ENCODE measurements at places on chromosomes 13 and 19.

GRCh38 chr13:99041337-99041736 is 63.5 kb upstream of the DOCK9 start:
- no peak for DNase-seq

DNA sequence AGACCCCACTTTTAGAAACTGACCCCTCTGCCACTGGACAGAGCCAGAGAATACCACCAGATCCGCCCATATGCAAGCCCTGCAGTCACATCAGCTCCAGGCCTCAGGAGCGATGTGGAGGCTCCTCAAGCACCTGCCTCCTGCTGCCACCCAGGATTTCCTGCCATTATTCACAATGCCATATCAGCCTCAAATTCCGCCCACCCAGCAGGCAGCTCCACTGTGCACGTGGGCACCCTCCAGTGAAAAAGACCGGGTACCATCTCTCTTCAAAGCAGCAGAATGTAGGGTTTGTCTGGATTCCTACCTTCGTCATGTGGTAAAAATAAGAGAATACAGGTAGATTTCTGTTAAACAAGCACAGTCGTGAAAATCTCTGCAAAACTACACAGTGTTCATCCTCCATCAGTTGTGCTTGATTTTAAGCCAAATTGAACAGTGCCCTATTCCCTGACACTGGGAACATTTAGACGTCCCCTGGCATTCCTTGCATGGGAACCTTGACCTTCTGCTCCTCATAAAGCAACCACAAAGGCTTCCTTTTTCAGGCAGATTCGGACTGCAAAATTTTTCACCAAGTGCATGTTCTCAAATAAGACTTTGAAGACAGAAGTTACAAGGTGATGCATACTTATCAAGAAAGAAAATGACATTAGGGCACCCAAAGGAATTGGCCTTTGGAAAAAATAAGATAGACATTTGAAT is 56.4 kb downstream of the FAM124A start:
- DNase-seq: no peak

DNA sequence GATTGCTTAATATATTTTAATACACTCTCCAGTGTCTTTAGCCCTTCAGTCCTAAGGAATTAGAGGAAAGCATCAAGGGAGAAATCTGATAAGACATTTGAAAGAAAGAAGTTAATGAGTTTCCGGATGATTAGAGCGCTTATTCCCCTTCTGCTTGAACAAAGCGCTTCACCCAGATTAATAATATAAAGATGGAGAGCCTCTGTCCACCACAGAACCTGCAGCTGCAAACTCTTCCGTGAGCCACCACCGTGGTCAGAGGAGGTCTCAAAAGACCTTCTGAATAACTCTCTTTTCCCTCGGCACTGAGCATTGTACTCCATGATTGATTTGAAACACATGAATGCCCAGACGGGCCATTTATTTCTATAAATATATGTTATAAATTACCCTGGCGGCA is 14.2 kb upstream of the TUBGCP3 start:
- no peak for DNase-seq

DNA sequence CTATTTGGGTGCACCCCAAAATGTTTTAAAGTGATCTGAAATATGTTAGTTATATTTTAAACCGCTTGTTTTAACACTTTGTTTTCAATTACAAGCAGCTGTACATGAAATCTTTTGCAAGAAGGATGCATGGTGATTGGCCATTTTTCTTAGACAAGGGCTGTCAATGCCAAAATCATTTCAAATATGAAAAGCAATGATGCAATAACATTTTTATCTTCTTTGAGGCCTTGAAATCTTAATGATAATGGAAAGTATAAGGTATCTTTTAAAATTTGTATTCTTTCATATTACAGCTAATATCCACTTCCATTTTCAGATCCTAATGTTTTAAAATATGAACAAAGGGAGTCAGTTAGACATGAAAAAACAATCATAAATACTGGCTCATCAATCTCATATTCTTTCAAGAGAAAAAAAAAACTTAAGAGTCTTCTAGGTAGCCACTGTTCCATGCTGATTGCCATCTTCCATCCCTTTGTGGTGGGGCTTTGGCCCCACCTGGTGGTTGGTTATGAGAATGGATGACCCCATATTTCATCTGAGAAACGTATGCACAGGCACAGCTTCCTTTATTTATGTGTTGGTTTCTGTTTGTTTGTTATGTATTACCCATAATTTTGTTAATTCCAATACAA is 330.3 kb upstream of the MIR17HG start:
- DNase-seq: no peak

DNA sequence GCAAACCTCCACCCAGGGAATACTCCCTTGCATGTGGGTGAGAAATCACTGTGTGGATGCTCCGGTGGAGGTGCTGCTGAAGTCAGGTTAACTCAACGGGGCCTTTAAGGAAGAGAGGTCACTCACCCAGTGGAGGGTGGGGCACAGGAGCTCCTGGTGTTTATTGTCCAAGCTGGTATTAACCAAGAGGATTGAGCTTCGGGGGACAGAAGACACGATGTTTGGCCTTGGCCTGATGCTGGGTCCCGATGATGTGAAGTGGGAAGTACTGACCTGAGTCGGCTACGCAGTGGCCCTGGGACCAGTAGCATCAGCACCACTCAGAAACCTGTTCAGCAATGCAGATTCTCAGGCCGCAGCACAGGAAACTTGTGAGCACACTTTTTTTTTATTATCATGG is 85.7 kb upstream of the WASF3 start:
- no peak for DNase-seq

DNA sequence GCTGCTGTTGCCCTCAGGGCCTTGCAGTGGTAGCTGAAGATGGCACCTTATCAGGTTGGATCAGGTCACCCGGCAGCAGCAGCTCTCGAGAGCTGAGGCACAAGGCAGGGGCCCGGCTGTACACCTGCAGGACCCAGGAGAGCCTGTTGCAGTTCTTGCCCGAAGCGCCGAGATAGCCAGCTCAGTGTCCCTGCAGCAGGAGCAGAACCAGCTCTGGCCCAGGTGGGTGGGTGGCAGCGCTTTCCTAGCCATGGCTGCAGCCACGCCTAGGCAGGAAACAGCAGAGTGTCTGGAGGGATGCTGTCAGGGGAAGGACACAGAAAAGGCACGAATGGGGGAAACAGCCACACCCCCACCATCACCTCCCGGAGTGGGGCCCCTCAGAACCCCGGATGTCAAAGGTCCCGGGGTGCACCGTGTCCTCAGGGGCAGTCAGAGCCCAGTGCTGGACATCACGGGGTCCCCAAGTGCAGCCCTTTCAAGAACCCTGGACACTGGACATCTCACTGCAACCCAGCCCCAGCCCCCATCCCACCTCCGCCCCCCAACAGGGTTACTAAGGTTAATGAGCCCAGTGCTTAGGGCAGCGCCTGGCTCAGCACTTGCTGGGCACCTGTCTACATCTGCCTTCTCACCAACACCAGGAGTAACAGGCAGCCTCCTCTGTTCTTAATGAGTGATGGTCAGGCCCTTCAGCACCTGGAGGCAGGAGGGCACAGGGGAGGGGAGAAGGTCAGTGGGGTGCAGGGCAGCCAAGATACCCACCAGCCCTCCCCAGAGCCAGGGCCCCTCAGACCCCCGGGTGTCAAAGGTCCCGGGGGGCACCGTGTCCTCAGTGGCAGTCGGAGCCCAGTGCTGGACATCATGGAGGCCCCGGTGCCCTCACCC is 8.7 kb downstream of the ACP4 start:
- DNase-seq: no peak

- no peak for DNase-seq
Observed at GRCh38 chr13:48624016-48624415, 29.7 kb upstream of the CYSLTR2 start.

DNA sequence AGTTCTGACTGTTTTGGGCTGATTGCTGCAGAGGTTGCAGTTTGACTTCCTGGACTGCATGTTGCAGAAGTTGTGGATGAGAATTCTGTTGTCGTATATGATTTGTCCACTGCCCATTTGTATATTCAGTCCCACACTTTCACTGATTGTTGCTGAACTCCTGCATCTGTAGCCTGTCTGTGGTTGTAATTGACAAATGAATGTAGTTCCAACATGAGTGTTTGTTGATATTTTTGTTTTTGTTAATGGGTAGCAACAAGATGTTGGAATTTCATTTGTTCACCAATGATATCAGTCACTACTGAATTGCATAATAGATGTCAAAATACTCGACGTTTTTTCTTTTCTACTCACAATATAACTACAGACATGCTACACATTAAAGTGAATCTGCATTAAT is 533.9 kb downstream of the DCT start:
- DNase-seq: no peak

GRCh38 chr13:26422036-26422435 is 135.4 kb upstream of the WASF3 start:
- DNase-seq: no peak

- DNase-seq: no peak
Observed at GRCh38 chr13:113053376-113053775, 52.2 kb upstream of the F7 start.

GRCh38 chr19:19602136-19602712 is 16.3 kb downstream of the PBX4 start:
- peak; percentile 62 for DNase-seq

- no peak for DNase-seq
Observed at GRCh38 chr19:1763648-1764639, 10.6 kb downstream of the ONECUT3 start.

- no peak for DNase-seq
Observed at GRCh38 chr13:99983499-99984401, 2.2 kb downstream of the ZIC2 start.

DNA sequence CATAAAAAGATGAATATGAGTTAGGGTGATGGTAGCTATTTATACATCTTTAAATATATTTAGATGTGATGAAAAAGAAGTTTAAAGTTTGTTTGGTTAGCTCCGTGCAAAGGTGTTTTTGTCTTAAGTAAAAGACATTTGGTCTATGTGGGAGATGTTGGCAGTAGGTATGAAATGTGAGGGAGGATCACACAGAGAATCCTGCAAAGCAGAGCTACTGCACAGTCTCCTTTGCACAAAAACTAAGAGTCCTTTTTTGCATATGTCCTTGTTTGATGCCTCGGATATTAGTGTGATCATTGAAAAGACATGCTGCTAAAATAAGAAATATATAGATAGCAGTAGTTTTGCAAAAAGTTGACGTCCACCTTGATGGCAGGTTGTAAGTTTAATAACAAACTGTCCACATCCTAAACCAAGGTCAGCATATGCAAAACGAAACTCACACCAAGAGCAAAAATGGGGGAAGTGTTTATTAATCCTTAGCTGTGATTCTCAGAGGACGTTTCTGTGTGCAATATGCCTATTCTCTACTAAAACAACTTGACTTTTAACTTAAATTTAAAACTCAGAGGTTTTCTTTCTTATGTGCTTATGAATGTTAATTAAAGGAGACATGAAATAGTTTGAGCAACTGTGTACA is 870.1 kb downstream of the PCDH9 start:
- no peak for DNase-seq

DNA sequence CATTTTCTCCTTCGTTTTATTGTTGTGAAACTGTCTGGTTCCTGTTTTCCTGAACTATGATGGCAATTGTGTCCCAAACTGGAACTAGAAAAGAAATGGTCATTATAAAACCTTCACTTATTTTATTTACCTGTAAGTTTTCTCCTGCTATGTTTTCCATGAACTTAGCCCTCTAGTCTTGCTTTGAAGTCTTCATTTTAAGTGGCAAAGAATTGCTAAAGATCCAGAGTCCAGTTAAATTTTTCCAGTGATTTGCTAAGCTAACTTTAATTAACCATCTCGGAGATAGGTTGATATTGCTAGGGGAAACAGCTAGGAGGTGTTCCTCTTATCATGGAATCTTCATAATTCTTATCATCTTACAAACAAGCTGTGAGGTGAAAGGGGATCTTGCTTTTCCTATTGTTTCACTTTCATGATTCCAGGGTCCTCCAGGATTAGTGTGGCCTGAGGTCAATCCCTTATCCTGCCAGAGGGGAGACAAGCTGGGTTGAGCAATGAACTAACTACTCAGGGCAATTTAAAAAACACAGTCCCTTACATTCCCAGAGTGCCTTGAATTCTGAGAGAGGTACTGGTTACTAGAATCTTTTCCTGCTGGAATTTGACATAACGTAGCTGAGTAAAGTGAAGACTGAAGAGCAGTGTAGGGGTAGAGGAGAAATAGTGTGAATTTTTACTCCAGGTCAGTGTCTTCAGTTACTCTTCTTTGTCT is 112.5 kb downstream of the ESD start:
- no peak for DNase-seq

DNA sequence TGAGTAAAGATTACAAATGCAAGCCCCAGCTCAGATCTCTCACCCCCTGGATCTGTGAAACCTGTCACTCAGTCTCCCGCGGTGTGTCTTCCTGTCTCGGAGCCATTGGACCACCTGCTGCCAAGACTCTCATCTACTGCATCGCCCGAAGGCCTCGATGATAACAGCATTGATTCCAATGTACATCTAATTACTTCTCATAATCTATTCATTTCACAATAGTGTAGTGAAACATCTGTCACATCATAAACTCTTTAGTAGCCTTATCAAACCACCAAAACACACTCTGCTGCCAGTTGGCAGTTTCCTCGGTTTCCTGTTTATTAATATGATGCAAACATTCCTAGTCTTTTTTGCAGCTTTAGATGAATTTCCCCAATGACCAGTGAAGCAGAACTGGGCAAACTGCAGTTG is 220.3 kb downstream of the POU4F1 start:
- DNase-seq: no peak

GRCh38 chr13:37385956-37386670 is 212.5 kb downstream of the POSTN start:
- no peak for DNase-seq

- no peak for DNase-seq
Observed at GRCh38 chr13:102617697-102618350, 21.0 kb downstream of the TPP2 start.

GRCh38 chr13:20175907-20176652 is 15.2 kb upstream of the GJA3 start:
- no peak for DNase-seq

DNA sequence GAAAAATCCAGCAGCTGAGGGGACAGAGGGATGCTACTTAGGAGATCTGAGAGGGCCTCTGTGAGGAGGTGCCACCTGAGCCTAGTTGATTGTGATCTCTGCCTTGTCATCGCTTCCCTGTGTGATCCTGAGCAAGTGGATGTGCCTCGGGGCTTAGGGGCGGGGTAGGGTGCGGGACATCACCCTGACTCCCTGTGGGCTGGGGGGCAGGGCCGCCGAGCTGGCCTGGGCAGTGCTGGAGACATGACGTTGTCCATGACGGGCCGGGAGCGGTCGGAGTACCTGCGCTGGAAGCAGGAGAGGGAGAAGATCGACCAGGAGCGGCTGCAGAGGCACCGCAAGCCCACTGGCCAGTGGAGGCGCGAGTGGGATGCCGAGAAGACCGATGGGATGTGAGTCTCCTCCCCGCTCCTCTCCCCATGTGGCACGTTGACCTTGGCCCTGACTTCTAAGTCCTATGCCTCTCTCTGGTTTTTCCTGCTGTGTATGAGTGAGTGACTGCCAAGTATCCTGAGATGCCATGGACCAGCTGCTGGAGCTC is 8.2 kb upstream of the INAFM1 start:
- DNase-seq: no peak

- DNase-seq: peak; percentile 58
Observed at GRCh38 chr19:45476304-45476703, 8.5 kb downstream of the FOSB start.

DNA sequence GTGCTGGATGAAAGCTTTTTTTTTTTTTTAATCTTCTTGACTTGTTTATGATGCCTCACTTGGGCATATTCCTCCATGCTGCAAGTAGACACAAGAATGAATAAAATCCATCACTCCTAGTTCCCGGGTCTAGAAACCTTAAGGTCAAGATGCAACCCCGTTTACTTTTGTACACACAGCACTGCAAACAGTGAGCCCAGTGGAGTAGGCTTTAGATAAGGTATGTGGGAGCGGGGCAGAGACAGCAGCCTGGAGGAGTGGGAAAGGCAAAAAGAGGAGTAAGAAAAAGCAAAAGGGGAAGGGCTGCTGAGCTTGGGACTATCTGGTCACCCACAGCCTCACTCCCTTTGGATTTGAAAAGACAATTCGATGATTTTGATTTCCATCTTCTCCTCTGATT is 429.8 kb upstream of the ARGLU1 start:
- no peak for DNase-seq
